T-helper 2 cell (primary cell): ENCODE measurements at places on chromosomes 1 and 21.
A peak's percentile ranks its signal among the peaks of the same experiment; 100 is the strongest.

GRCh38 chr1:177384461-177384860 lies 213.7 kb downstream of the BRINP2 start:
- DNase-seq: no peak

- DNase-seq: no peak
These were observed 826.1 kb downstream of the MRPL39 start for GRCh38 chr21:24781146-24781545.

DNA sequence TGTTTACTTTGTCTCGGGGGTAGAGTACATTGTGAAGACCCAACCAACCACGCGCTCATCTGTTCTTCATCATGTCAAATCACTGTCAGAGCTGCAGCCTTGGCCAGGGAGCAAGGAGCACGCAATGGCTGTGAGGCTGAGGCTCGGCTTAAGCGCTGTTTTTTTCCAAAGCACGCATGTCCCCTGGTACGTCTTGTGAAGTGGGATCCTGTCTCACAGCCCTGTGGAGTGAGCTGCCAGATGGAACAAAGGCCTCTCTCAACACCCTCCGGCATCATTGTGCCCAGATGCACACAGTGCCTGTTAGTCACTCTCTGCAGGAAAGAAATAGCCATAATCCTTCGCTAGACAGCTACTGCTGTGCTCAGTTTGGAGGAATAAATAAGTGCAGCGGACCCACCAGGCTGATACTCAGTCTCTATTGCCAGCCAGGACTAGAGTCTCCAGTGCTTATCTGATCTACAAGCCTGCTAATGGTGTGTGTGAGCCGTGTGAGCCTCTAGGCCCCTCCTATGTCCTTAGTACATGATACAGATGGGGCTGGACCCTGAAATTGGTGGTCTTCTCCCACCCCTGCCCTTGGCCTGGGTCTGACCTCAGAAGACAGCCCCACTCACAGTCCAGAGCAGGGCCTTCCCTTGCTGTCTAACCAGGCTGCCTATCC lies 91.3 kb upstream of the COA6 start:
- DNase-seq: no peak

DNA sequence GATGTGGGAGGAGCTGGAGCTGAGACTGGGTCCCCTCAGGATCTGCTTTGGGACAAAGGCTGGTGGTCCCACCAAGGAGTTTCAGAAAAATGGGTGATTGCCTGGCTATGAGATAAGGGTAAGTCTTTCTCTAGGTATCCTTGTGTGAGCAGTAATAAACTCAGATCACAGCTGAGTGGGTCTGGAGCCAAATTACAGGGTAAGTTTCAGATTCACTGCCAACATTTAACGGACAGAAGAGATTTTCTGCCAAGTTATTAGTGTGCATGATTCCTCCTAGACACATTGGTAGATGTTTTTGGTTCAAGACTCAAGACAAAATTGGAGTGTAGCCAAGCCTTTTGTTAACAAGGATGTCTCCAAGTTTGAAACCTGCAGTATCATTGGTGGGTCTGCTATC lies 7.5 kb downstream of the CD1B start:
- DNase-seq: no peak

GRCh38 chr1:79629414-79629813 lies 622.9 kb upstream of the ADGRL4 start:
- DNase-seq: no peak

GRCh38 chr1:116766616-116767469 lies 12.6 kb downstream of the CD2 start:
- peak; percentile 42 for DNase-seq

- no peak for DNase-seq
These were observed 5.0 kb downstream of the VANGL2 start for GRCh38 chr1:160405331-160405877.

GRCh38 chr1:21657456-21658190 lies 11.5 kb downstream of the RAP1GAP start:
- no peak for DNase-seq
